Frontal cortex (tissue), 4 donors: ENCODE measurements at places on chromosomes 7 and 10.

- no peak for DNase-seq
Observed at GRCh38 chr7:92464515-92464914, 13.2 kb downstream of the ERVW-1 start.

GRCh38 chr10:84296091-84296981 lies 32.1 kb upstream of the CCSER2 start:
- peak; percentile 29 for DNase-seq

- no peak for DNase-seq
Observed at GRCh38 chr10:71996592-71997371, 32.6 kb downstream of the CHST3 start.

- no peak for DNase-seq
Observed at GRCh38 chr10:118107541-118107940, 60.8 kb upstream of the RAB11FIP2 start.

DNA sequence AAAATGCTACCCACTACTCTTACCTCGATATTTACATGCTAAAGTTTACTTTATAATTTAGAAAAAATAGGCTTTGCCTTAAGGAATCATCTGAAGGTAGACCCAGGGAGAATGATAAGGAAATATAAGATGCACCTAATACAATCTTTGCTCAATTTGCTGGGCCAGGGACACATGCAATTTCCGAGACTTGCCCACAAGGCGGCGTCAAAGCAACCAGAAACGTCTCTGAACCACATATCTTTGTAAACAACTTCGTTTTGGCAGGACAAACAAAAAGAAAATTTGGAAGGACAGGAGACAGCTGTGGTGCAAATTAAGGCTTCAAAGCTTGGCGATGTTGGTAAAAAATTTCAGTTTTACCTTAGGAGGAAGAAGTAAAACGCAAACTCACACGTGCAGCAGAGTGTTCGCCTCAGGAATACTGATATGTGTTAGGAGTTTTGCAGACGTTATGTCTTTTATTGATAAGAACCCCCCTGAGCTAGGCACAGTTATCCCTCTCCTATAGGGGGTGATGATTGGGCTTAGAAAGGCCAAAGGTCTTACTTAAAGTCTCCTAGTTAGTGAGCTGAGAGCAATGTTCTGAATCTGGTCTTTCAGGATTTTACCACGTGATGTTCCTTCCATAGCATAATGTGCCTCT lies 134.3 kb downstream of the PRKCQ start:
- DNase-seq = peak; percentile 20

GRCh38 chr7:123637878-123638277 lies 17.8 kb upstream of the LMOD2 start:
- DNase-seq = no peak
